Mesothelial cell of epicardium (in vitro differentiated cells): ENCODE measurements at places on chromosomes 6 and 20. TPM values are rescaled to one million over a fixed set of nuclear protein-coding genes. Genes with fewer than 3 reads are reported as not detected.

DNA sequence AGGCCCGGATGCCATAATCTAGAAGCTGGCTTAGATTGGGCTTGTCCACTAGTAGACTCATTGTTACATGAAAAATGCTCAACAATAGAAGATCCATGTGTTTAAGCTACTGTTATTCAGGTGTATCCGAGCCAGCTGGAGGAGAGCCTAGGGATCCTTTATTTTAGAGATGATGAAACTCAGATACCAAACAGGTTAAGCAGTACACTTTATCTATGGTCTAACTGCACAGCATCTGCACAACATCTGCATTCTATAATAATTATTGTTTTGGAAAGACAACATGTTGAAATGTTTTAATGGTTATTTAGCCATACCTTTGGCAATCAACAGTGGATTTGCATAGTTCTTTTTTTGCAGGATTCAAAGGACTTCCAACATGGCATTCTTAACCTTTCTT, 134.1 kb downstream of the RFPL4B start:
- no peak overlapping the region for H3K27ac ChIP-seq
- peaks cover 18% of the 10 kb centered on the region for H3K4me1 ChIP-seq
- H3K27me3 ChIP-seq: no peaks in the 10 kb centered on the region
- H3K4me3 ChIP-seq: no peak overlapping the region
- DNase-seq: no peak

Gene PRDM1
- total RNA-seq: 1.5 to 2.3 TPM (median 1.9 TPM) in 3 replicates

Gene POU5F1
- total RNA-seq: 0.24 to 0.47 TPM in 2 of 3 replicates, not detected in the other

- H3K36me3 ChIP-seq: peaks cover 15% of the 10 kb centered on the region
- no peak for DNase-seq
- H3K4me3 ChIP-seq: no peak overlapping the region
- no peaks in the 10 kb centered on the region for H3K27me3 ChIP-seq
These were observed 76.7 kb upstream of the CARMIL1 start for GRCh38 chr6:25202504-25202903.

GRCh38 chr6:107152638-107153430, 37.5 kb upstream of the BEND3 start:
- H3K36me3 ChIP-seq: no peaks in the 10 kb centered on the region
- no peak overlapping the region for H3K4me3 ChIP-seq
- DNase-seq: no peak
- peaks cover 26% of the 10 kb centered on the region for H3K4me1 ChIP-seq
- H3K27ac ChIP-seq: no peak overlapping the region

- H3K4me3 ChIP-seq: no peak overlapping the region
- H3K36me3 ChIP-seq: no peaks in the 10 kb centered on the region
- no peaks in the 10 kb centered on the region for H3K27me3 ChIP-seq
- no peak overlapping the region for H3K27ac ChIP-seq
- peaks cover 3% of the 10 kb centered on the region for H3K4me1 ChIP-seq
- no peak for DNase-seq
These were observed 82.3 kb upstream of the PHACTR2 start for GRCh38 chr6:143595251-143596036.

DNA sequence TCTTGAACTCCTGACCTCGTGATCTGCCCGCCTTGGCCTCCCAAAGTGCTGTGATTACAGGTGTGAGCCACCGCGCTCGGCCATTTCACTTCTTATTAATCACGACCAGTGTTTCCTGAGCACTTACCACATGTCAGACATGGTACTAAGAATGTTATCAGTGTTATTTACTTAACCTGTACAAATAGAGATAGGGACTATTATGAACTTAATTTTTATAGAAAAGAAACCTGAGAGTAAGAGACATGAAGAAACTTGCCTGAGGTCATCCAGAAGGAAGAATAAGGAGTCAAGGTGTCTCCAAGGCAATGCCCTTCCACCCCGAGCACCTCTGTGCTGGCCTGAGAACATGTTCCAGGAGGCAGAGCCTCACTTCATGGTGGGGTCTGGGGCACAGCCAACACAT, 29.3 kb upstream of the EZR start:
- no peak overlapping the region for H3K4me3 ChIP-seq
- no peaks in the 10 kb centered on the region for H3K36me3 ChIP-seq
- H3K27me3 ChIP-seq: no peaks in the 10 kb centered on the region
- peak overlapping the region; percentile 99 for H3K27ac ChIP-seq

Gene PRDM13
- not detected in 3 replicates for total RNA-seq

DNA sequence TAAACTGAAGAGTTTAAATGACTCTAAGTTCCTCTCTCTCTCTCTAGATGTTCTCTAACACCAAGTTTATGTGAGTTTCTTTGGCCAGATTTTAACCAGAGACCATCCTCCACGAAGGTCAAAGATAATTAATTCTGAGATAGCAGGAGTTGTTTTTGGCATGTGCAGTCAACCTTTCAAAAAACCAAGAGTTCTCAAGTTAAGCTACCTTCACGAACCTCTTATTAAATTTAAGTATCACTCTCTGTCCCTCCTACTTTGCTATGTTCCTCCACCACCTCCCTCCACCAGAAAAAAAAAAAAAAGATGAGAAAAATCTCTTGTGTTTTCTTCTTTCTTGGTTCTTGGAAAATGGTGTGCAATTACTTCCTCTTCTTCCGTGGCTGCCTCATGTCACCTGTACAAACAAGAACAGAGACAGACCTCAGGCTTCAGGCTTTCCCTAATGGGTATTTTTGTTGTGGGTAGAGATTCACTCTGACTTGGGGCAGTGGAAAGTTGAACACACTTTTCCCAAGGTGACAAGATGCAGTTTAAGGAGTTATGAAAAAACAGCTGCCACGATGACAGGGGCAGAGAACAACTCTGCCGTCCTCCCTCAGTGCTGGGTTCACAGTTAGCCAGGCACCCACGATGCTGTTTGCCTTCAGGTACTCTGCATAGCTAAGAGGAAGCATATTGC, 64.3 kb downstream of the ADTRP start:
- H3K4me3 ChIP-seq: no peak overlapping the region
- no peaks in the 10 kb centered on the region for H3K27me3 ChIP-seq
- DNase-seq: no peak
- no peaks in the 10 kb centered on the region for H3K36me3 ChIP-seq
- peaks cover 32% of the 10 kb centered on the region for H3K4me1 ChIP-seq
- H3K27ac ChIP-seq: no peak overlapping the region

Gene TRERF1
- 18.6 to 20.3 TPM (median 19.8 TPM) in 3 replicates for total RNA-seq

GRCh38 chr6:32222333-32223230, 1.3 kb downstream of the NOTCH4 start:
- DNase-seq: no peak
- H3K36me3 ChIP-seq: no peaks in the 10 kb centered on the region
- H3K27ac ChIP-seq: no peak overlapping the region
- H3K27me3 ChIP-seq: peaks cover 38% of the 10 kb centered on the region
- H3K4me1 ChIP-seq: no peaks in the 10 kb centered on the region
- H3K4me3 ChIP-seq: no peak overlapping the region

Gene NT5E
- total RNA-seq: 0.23 to 0.38 TPM (median 0.25 TPM) in 3 replicates

DNA sequence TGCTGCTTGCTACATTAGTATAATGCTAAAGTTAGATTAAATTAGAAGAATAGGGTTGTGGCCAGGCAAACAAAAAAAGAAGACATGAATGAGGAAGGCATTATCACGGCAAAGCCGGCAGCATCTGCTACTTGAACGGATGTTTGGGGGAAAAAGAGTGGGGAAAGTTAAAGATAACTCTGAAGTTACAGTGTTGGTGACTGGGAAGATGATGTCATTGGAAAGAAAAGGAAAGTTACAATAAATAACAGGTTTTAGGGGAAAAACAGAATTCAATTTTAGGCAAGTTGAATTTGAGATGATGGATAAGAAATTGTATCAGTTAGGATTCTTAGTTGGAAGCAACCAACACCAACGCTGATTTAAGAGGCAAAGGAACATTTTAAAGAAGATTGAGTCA, 74.2 kb upstream of the NRN1 start:
- H3K27me3 ChIP-seq: peaks cover 20% of the 10 kb centered on the region
- H3K4me1 ChIP-seq: no peaks in the 10 kb centered on the region
- H3K36me3 ChIP-seq: no peaks in the 10 kb centered on the region

- H3K4me3 ChIP-seq: no peak overlapping the region
- H3K36me3 ChIP-seq: no peaks in the 10 kb centered on the region
- H3K27ac ChIP-seq: no peak overlapping the region
- H3K4me1 ChIP-seq: peaks cover 6% of the 10 kb centered on the region
- H3K27me3 ChIP-seq: no peaks in the 10 kb centered on the region
These were observed 43.6 kb downstream of the ADTRP start for GRCh38 chr6:11734861-11735613.

GRCh38 chr20:33549229-33549999, 59.5 kb downstream of the CBFA2T2 start:
- no peak overlapping the region for H3K4me3 ChIP-seq
- H3K27ac ChIP-seq: no peak overlapping the region
- H3K36me3 ChIP-seq: peaks cover 13% of the 10 kb centered on the region
- H3K4me1 ChIP-seq: peaks cover 23% of the 10 kb centered on the region

- peaks cover 6% of the 10 kb centered on the region for H3K4me1 ChIP-seq
- H3K4me3 ChIP-seq: no peak overlapping the region
- no peak overlapping the region for H3K27ac ChIP-seq
- no peak for DNase-seq
These were observed 83.8 kb downstream of the RNASET2 start for GRCh38 chr6:166872531-166873009.

DNA sequence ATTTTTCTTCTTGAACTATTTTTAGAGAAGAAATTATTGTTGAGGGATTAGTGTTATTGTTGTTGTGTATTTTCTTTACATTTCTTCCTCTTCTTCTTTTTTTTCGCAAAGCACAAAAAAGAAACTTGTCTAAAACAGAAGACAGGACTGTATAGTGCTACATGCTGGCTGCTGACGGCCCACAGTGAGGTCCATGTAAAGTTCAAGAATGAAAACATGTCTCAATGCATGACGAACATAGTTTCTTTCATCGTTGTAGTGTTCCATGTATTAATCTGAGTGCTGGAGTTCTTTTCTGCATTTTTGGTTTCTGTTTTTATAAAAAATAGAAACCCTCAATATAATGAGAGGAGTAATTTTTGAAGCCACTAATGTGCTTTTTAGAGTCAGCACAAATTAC, 462.9 kb upstream of the MARCKS start:
- DNase-seq: no peak
- peaks cover 33% of the 10 kb centered on the region for H3K4me1 ChIP-seq
- H3K27ac ChIP-seq: no peak overlapping the region
- no peaks in the 10 kb centered on the region for H3K36me3 ChIP-seq
- H3K27me3 ChIP-seq: no peaks in the 10 kb centered on the region

Gene TMEM74B
- total RNA-seq: 0.85 to 1.1 TPM (median 0.95 TPM) in 3 replicates

- H3K27me3 ChIP-seq: peaks cover 24% of the 10 kb centered on the region
- DNase-seq: no peak
- H3K36me3 ChIP-seq: no peaks in the 10 kb centered on the region
- peaks cover 13% of the 10 kb centered on the region for H3K4me1 ChIP-seq
- no peak overlapping the region for H3K4me3 ChIP-seq
These were observed 114.3 kb upstream of the ZFP64 start for GRCh38 chr20:52305858-52306257.

GRCh38 chr6:128071212-128071611, 170.4 kb upstream of the THEMIS start:
- H3K4me1 ChIP-seq: no peaks in the 10 kb centered on the region

Gene KCNS1
- 0.09 TPM in 1 of 3 replicates, not detected in the others for total RNA-seq

Gene PFDN6
- 38.7 to 43.0 TPM (median 39.9 TPM) in 3 replicates for total RNA-seq

GRCh38 chr20:15911581-15911980, 661.7 kb downstream of the KIF16B start:
- no peak for DNase-seq
- peaks cover 24% of the 10 kb centered on the region for H3K4me1 ChIP-seq
- no peak overlapping the region for H3K4me3 ChIP-seq
- H3K27me3 ChIP-seq: no peaks in the 10 kb centered on the region
- H3K27ac ChIP-seq: no peak overlapping the region
- H3K36me3 ChIP-seq: no peaks in the 10 kb centered on the region
